Activated CD4-positive, alpha-beta T cell treated with anti-CD3 and anti-CD28 coated beads for 48 hours (primary cell): ENCODE measurements at places on chromosomes 4 and X.

DNA sequence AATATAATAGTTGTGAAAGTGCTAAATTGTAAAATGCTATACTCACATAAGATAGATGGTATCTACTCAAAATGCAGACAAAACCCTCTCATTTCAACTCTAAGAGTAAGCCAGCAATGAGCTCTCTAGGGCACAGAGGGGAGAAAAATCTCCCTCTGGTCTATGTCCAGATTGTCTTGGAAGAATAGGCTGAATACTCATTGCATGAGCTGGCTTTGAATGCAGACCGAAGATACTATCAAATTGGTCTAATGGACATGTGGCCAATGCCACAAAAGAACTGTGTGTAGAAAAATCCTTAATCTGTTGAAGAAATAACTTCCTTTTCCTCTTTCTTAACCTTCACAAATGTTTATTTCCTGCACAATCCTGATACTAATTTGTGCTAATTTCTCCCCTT is 3.5 kb downstream of the ZXDA start:
- no peak for DNase-seq

DNA sequence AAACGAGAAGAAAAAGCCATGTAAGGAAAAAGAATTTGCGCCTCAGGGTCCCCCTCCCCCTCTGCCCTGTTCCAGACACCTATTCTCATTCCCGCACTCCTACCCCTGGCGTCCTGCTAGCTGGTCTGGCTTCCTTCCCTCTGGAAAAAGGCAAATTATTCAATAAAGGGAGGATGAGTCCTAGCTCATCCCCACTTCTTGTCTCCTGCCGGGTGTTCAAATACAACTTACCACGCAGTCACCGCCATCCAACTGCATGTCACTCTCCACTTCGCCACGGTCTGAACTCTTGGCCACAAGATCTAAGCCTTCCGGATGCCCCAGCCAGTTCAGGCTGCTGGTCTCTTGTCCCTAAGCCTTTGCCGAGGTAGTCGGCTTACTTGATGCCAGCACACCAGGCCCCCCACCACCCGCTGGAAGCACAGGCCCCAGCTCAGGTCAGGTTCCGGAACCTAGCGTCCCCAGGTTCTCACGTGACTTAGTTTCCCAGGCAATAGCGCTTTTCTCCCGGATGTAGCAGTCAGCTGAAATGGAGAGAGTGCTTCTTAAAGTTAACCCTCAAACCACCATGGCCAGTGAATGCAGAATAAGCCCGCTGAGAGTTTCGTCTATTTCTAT is 209.6 kb upstream of the SPIN4 start:
- DNase-seq, result peak; percentile 64

GRCh38 chr4:14277505-14277904 is 650.0 kb upstream of the BOD1L1 start:
- DNase-seq, result no peak

GRCh38 chr4:181176306-181176705 is 1066.9 kb upstream of the TENM3 start:
- DNase-seq, result no peak

DNA sequence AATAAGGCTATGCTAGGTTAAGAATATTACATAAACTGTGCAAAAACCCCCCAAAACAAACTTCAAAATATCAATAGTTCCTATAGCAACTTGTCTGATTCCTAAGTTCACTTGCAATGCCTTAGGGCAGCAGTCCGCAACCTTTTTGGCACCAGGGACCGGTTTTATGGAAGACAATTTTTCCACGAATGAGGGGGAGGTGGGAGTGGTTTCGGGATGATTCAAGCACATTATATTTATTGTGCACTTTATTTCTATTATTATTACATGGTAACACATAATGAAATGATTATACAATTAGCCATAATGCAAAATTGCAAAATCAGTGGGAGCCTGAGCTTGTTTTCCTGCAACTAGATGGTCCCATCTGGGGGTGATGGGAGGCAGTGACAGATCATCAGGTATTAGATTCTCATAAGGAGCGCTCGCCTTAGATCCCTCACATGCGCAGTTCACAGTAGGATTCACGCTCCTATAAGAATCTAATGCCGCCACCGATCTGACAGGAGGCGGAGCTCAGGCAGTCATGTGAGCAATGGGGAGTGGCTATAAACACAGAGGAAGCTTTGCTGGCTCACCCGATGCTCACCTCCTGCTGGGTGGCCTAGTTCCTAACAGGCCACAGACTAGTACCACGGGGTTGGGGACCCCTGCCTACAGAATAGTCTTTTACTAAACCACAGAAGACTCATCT is 39.7 kb downstream of the ACOX3 start:
- no peak for DNase-seq

GRCh38 chrX:132750331-132751062 is 207.9 kb downstream of the HS6ST2 start:
- no peak for DNase-seq

DNA sequence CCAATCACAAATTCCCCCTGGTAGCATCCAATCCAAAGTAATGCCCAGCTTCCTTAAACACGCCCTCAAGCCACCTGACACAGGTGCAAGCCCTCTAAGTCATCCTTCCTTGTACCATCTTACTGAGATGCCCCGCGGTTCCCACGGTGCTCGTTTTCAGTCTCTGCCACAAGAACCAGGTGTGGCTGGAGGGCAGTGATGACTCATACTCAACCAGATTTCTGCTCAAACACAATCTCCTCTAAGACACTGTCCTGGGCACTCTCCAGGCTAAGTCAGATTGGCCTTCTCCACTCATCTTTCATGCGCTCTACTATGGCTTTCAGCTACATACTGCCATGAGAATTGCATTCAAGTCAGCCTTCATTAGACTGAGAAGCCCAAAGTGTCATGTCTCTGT is 3.5 kb downstream of the SH3KBP1 start:
- peak; percentile 42 for DNase-seq

GRCh38 chrX:151830911-151831310 is 81.8 kb upstream of the MAGEA4 start:
- no peak for DNase-seq

DNA sequence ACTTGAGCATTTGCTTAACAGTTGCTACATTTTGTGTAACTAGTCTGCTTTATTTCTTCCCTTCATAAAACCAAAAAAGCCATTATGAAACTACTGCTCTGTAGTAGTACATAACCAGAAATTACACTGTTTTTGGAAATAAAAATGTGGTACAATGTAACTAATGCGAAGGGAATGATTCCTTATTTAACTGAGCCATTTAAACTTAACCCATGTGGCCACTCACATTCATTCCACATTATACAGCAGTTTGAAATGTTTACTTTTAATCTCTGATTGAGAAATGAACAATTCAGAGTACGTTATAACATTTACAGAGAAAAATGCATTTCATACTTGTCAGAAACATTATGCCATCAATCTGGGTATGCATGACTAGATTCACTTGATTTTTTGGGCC is 94.2 kb downstream of the NYX start:
- DNase-seq, result no peak

- DNase-seq, result no peak
These were observed 68.2 kb downstream of the GPC3 start for GRCh38 chrX:133916984-133917722.

DNA sequence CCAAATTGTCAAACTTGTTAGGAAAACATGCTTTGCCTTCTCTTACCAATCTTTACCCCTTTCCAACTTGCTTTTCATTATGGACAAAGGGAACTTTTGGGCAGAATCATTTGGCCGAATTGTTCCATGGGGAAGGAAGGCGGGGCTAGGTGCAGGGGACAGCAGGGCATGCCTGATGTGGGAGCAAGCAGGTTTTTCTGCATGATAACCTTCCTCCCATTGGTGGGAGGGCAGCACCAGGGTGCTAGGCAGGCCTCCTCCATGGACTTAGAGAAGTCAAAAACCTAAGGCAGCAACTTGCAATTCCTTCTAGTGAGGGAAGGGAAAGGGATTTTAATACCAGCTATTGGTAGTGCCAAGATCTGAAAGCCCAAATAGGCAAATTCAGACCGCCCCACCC is 260.5 kb downstream of the MAPK10 start:
- no peak for DNase-seq

- DNase-seq, result no peak
These were observed 103.0 kb upstream of the MAML3 start for GRCh38 chr4:140256941-140257340.

GRCh38 chrX:119945481-119945880 is 1.9 kb upstream of the NKAP start:
- DNase-seq, result no peak

GRCh38 chrX:24081661-24082154 is 27.0 kb downstream of the EIF2S3 start:
- DNase-seq, result peak; percentile 64

DNA sequence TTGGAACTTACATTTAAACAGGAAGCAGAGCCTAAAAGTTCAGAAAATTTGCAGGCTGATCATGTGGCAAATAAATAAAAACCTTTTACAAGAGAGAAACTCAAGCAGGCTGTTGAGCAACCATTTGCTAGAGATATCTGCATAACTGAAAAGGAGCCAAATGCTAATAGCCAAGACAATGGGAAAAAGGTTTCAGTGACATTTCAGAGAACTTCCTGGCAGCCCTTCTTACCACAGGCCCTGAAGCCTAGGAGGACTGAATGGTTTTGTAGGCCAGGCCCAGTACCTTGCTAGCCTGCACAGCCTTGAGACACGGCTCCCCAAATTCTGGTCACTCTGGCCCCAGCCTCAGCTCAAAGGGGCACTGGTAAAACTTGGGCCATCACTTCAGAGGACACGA is 945.1 kb downstream of the ADGRL3 start:
- no peak for DNase-seq

DNA sequence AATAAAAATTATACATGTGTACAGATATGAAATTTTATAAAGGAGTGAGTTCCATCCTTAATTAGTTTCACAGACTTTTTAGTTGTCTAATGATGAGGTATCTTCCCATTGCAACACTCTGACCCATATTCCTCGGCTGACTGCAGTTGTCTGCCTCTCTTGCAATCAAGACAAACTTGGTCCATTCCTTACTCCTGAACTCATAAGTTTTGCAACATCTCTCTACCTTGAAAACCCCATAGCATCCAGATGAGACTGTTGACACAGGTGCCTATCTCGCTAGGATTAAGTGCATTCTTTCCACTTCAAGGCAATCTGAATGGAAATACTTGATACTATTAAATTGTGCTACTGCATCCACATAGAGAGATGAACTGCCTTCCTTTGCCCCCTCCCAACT is 2.3 kb downstream of the XKRX start:
- DNase-seq, result no peak

GRCh38 chr4:107147873-107148272 is 111.8 kb upstream of the DKK2 start:
- DNase-seq, result no peak

- DNase-seq, result no peak
These were observed 166.8 kb downstream of the COL4A6 start for GRCh38 chrX:108271397-108271787.

- DNase-seq, result no peak
These were observed 13.6 kb downstream of the PRSS12 start for GRCh38 chr4:118338981-118339765.

DNA sequence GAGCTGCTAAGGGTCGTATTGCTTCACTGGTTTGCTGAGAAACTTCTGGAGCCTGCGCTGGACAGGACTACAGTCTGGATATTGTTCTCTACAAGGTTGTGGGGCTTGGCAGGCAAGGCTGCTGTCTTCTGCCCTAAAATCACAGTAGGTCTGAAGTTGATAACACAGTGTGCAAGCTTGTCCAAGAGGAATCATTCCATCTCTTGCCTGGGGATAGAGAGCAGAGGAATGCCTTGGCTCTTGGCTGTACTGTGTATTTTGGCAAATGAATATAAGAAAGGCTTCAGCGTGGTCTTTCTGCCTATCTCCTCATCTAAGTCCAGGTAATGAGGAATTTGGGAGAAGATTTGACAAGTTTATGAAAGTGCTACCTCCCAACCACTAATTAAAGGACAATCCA is 9.4 kb upstream of the RASL11B start:
- DNase-seq, result no peak

DNA sequence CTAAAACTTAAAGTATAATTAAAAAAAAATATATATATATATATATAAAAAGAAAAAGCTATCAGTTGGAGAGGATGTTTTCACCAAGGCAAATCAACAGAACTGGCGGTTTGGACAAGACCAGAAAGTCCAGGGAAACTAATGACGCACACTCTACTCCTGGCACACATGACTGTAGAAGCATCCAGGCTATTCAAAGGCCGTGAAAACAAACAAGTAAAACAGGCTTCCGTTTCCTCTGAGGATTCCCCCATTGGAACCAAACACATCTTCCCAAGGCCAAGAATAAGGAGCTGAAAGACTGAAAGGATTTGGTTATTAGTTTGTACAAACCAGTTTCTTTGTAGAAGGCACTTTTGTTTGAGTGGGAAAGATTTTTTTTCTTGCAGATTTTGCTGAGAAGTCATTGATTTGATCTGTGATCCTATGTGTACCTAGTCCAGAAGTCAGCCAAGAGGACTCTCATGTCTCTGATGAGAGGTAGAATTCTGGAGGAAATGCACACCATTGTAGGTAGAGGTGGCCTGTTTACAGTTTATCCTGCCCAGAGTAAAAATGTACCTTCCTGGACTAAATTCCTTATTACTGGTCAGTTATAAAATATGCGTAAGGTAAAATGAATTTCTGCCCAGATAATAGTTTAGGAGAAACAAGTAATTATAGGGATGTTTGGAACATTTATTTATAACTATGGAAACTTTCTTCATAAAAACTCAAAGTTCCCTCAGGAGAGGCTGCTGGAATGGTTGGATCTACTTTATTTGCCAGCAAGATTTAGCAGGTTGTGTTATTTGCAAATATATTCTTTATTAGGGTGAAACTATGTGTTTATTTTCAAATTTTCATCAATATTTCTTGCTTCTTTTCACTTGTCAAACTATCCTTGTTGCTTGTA is 66.5 kb downstream of the DMP1 start:
- DNase-seq, result no peak

DNA sequence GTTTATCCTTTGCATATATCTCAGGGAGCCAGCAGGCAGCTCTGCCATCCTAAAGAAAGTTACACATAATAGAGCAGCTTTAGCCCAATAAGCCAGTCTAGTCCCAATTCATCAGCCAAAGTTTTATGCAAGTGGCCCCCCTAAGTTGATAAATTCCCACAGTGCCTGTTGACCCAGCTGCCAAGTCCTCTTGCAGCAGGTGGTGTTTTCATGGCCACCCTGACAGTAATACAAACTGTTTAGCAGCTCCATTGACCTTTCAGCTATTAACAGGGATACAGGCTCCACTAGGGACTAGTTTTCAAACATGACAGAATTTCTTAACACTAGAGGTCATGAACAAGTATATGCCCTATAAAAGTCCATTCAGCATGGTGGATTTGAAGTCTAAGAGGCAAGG is 77.5 kb downstream of the HHIP start:
- DNase-seq, result no peak

- no peak for DNase-seq
These were observed 641.1 kb upstream of the ATOH1 start for GRCh38 chr4:93187466-93187865.

DNA sequence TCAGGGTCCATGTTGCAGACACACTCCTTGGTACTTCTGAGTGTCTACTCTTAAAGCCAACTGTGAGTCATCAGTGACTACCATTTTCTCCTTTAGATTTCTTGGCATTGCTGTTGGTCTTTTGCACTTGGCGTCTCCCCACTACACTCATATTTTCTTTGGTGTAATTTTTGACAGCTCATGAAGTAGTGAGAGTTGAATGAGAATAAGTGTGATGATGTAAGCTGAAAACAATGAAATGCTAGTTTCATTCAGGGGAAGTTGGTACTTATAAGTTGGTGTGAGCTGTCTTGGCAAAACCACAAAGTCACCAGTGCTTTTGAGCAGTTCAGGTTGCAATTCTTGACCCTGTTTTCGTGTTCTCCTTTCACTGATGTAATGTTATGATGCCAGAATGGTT is 142.9 kb upstream of the ARX start:
- DNase-seq, result no peak
